Upper lobe of left lung (tissue), 6 donors: ENCODE measurements at places on chromosomes 11 and 22. TPM values are rescaled to one million over a fixed set of nuclear protein-coding genes. Genes with fewer than 3 reads are reported as not detected.

The GLYATL1 gene
- total RNA-seq: 0.27 TPM

The OR52W1 gene
- total RNA-seq: not detected

DNA sequence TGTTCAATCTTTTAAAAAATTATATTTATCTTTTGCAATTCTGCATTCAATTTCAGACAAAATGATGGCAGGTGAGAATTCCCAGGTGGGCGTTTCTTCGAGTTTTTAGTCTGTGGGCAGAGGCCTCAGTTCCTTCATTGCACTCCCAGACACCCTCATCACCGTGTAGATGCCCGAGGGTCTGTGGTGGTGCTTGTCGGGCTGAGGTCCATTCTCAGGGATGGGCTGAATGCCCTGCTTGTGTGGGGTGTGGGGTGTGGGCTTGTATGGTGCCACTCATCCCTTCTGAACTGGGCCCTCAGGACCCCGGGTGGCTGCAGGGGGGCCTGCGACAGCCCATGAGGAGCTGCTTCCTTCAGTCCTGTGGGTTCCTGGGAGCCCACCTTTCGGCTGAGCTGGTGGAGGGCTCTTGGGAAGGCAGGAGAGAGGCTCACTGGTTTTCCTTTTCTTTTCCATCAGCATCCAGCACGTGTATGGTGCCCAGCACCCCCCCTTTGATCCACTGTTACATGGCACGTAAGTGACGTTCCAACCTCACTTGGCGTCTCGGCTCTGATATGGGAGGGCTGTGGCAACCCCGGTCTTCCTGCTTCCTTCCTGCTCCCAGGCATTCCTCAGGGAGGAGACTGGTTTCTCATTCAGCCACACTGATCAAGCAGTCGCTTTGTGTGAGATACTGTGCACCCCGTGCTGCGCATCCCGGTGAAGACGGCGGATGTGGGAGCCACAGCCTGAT lies 29.8 kb downstream of the TBC1D22A start:
- DNase-seq: no peak

GRCh38 chr11:58811499-58811898 lies 33.0 kb downstream of the GLYATL2 start:
- no peak for DNase-seq

GRCh38 chr11:16226245-16226644 lies 130.1 kb downstream of the SOX6 start:
- no peak for DNase-seq

GRCh38 chr11:119671561-119672015 lies 57.4 kb downstream of the NECTIN1 start:
- no peak for DNase-seq
